Right lung (tissue), 10 donors: ENCODE measurements at places on chromosomes 2 and 18. TPM values are rescaled to one million over a fixed set of nuclear protein-coding genes. Genes with fewer than 3 reads are reported as not detected.

POTEI gene
- polyA plus RNA-seq, result 0.57 TPM

C1GALT1C1L gene
- polyA plus RNA-seq, result 2.8 TPM

DNA sequence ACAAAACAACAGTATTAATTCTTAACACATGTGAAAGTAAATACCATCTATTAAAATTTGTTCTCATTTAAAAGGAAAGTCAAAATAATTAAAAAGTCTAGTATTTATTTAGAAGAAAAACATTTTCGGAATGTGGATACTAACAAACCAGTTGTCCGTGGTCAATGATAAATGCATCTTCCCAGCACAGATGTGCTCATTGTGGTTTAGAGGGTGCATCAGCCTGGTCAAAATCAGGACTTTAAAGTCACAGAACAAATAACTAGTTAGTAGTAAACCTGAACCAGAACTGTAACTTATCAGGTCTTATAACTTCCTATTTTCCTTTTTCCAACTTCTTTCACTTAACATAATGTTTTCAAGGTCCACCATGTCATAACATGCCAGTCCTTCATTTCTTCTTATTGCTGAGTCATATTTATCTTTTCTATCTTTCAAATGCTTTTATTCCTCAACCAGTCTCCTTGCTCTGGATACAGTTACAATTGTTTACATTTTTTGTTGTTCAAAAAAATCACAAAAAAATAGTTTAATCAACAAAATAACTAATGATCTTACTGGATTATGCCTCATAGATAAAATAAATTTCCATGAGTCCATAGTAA is 55.8 kb downstream of the ID2 start:
- no peak for DNase-seq

- no peak for DNase-seq
Observed at GRCh38 chr2:177741866-177742265, 330.7 kb downstream of the PDE11A start.

- DNase-seq, result no peak
Observed at GRCh38 chr2:232363784-232364615, 14.6 kb upstream of the ALPP start.

- DNase-seq, result no peak
Observed at GRCh38 chr2:198356157-198356556, 551.8 kb downstream of the PLCL1 start.

DNA sequence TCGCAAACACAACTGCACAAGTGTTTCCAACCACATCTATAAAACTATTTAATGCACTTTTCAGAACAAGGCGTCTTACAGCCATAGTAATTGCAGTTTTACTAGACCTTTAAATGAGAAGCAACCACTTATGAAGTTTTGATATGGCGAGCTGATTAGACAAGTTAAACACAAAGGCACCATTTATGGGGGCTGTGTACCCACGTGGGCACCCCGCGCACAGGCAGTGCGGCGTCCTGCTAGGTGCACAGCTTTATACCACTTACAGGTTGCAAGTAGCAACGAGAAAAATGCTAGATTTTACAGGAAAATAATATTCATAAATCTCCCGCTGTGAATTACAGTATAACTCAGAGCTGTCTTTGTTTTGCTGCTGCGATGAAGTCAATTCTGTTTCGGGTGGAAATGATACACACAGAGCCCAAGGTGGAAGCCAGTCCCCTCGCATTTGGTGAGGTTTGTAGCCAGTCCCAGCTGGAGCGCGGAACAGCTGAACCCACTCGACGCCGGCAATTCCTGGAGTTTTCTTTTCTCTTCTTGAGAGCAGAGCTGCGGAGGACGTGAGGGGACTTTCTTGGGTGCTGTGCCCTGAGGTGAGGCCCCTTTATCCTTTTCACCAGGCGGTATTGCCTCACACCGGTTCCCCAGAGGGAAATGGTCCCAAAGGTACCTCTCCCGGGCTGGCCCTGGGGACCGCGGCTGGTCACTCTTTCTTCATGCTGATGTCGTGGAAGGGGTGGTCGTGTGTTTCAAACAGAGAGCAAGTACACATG is 76.7 kb downstream of the PTGR3 start:
- no peak for DNase-seq

DNA sequence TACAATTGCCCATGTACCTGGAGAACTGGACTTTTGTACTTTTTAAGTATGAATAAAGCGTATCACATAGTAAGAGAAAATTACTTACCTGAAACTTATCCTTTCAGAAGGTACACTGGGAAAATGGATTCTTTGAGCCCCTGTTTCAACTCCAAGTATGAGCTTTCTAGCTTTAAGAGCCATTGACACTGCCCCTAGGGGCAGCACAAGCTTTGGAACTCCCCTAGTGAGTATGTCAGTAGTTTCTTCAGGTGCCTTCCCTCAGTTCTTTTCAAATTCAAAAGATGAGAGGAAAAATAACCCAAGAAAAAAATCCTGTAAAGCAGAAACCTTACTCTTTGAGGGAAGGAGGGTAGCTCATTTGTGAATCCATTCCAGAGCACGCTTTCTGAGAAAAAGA is 124.1 kb downstream of the MEMO1 start:
- no peak for DNase-seq

DNA sequence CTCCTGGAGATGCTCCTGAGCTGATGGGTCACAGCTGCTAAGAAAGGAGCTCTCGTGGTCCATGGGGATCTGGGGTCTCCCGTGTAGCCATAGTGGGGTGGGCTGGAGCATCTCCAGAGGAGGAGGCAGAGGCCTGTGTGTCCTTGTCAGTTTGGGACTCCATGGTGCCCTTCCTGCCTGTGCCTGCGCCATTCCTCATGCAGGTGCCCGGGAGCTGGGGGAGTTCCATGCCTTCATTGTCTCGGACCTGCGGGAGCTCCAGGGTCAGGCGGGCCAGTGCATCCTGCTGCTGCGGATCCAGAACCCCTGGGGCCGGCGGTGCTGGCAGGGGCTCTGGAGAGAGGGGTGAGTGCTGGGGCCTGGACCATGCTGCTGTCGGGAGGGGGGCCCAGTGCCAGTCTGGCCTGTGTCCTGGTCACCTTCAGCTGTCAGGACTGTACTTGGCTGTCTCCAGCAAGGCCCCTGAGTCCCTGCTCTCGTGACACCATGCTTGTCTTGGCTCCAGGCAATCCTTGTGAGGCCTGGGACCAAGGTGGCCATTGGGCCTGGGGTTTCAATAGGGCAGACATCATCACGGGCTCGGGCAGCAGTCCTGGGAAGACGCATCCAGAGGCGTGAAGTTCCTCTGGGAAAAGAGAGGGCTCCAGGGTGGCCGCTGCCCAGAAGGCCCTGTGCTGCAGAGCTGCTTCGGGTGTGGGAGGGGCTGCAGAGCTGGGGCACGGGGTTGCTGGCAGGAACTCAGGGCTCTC is 7.3 kb downstream of the CAPN10 start:
- no peak for DNase-seq

GRCh38 chr18:13035249-13035914 is 44.2 kb downstream of the CEP192 start:
- DNase-seq, result no peak
